ENCODE measurements at places on chromosomes 5 and 9.
A peak's percentile ranks its signal among the peaks of the same experiment; 100 is the strongest.

DNA sequence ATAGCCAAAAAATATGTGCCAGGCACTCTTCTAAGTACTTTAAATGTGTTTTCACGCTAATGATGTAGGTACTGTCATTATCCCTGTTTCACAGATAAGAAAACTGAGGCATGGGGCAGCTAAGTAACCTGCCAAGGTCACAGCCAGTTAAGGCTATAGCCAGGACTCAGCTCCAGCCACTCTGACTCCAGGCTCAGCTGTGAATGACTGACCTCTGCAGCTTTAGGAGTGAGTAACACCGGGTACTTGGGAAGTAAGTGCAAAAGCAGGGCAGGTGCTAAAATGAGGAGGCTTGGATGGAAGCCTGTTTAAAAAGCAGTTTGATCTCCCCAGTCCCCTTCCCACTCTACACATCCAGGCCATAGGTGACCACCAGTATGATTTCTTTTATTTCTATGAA is 10.6 kb upstream of the SHC3 start:
- no peak for DNase-seq

GRCh38 chr5:78265163-78265562 is 29.3 kb downstream of the AP3B1 start:
- DNase-seq: no peak

GRCh38 chr5:130316971-130317680 is 412.9 kb downstream of the CHSY3 start:
- no peak for DNase-seq

- DNase-seq: no peak
Measured at GRCh38 chr9:84169240-84169639, 171.3 kb downstream of the SLC28A3 start.

DNA sequence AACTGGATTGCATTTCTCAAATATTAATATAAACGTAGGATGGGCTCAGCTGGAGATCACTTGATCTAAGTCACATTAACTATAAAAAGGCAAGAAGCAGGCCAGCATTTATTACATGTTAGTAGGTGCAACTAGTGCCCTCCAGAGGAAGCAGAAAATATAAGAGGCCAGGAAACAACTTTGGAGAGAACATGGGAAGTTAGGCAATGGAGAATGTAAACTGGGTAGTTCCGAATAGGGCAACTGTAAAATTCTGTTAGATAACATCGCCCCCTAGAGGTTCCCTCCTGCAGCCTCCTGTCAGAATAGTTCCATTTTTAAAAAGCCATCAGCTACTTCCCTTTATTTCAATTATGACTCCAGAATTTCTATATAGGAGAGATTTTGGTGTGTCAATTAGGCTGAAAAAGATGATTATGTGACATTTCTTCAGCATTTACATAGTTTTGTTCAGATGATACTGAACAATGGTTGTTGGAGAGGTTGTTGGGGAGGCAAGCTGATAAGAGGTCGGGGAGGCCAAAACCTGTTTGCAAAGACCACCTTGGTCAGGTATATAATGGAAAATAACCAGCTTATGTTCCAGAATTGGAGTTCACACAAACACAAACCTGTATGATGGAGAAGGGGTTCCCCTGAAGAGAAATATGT is 22.4 kb downstream of the CCL28 start:
- DNase-seq: peak; percentile 62

GRCh38 chr5:75052192-75053053 is at the start of gene GCNT4:
TSS of gene GCNT4 (minus strand) at chr5:75052558. CDS start at chr5:75030037, 22,521 bp downstream.
- peak; percentile 59 for DNase-seq

DNA sequence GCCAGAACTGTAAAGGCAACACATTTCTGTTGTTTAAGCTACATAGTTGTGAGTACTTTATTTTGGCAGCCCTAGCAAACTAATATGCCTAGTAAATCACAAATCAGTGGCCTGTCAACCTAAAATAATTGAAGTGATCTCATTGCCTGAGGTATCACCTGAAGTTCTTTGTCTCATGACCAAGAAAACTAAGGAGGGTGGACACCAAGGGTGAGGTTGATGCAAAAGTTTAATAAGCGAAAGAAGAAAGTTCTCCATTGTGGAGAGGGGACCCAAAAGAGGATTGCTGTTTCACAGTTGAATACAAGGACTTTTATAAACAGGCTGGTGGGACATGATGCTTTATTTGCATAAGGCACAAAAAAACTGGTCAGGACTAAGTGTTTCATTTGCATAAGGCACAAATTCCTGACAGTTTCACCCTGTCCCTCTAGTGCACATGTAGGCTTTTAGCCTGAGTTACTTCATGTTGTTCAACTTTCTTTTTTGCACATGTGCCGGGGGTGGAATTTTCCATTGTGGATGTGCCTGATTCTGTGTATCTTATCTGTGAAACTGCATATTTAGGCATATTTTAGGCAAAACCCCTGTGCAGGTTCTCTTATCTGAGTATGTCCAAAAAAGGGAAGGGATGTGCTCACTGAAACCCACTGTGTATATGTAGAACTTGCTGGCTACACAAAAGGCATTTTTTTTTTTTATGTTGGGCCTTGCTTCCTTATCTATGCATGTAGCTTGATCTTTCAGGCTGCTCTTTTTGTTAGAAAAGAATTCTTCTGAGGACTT is 108.6 kb upstream of the RAI14 start:
- DNase-seq: no peak

DNA sequence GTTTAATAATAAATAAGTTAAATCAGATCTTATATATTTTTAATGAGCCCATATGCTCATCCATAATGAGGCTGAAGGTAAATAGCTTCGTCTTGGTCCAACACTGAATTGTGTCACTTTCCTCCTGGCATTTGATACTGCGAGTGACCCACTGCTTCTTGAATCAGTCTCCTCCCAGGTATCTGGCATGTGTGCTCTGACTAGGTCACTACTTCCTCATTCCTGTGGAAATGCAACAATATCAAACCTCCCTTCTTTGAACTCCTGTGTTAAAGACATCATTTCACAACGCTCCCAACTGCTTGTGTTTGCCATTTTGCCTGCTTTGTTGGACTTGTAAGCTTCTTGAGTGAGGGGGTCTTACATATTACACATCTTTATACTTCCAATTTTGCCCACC is 157.7 kb downstream of the SLC24A2 start:
- no peak for DNase-seq

DNA sequence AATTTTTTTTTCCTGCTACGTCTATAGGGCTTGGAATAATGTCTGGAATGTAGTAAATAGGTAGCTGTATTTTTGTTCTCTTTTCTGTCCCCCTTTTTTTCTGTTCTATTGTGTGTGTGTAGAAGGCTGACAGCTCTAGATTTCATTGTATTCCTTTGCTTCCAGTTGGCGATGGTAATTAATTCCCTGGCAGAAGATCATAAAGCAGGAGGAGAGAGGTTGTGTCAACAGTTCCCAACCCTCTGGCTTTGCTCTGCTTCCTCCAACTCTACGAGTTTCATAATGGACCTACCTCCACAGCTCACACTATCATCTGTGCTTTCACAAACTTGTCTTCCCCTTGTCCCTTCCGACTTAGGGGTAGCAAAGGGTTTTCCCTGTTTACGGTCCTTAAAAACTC is 117.9 kb upstream of the CDH18 start:
- DNase-seq: no peak

- DNase-seq: no peak
Measured at GRCh38 chr9:34560599-34561214, 28.8 kb downstream of the CNTFR start.

- no peak for DNase-seq
Measured at GRCh38 chr5:34655354-34655991, 655 bp upstream of the RAI14 start.

DNA sequence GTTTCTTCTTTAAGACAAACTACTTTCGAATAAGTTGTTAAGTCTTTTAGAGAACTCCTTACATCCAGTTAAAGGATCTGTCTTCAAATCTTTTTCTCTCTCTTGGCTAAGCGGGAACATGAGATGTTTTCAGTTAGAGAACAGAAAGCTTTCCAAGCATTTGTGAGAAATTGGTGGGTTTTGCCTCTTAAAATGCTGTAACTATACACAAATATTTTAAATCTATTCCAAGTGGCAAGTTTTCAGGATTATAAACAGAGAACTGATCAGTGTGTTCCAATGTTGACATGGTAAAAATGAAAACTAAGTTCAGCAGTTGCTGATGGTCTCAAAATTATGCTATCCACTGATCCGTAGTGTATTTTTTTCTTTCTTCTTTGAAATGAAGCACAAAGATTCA is 100.4 kb downstream of the EBF1 start:
- DNase-seq: no peak

- DNase-seq: no peak
Measured at GRCh38 chr9:113616116-113616515, 152.6 kb downstream of the RGS3 start.

DNA sequence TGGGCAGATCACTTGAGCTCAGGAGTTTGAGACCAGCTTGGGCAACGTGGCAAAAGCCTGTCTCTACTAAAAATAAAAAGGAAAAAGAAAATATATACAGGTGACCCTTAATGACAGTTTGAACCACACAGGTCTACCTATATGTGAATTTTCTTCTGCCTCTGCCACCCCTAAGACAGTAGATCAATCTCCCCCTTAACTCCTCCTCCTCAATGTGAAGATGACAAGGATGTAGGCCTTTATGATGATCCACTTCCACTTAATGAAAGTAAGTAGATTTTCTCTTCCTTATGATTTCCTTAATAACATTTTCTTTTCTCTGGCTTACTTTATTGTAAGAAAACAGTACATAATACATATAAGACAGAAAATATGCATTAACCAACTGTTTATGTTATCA is 3.4 kb downstream of the AKNA start:
- DNase-seq: no peak

DNA sequence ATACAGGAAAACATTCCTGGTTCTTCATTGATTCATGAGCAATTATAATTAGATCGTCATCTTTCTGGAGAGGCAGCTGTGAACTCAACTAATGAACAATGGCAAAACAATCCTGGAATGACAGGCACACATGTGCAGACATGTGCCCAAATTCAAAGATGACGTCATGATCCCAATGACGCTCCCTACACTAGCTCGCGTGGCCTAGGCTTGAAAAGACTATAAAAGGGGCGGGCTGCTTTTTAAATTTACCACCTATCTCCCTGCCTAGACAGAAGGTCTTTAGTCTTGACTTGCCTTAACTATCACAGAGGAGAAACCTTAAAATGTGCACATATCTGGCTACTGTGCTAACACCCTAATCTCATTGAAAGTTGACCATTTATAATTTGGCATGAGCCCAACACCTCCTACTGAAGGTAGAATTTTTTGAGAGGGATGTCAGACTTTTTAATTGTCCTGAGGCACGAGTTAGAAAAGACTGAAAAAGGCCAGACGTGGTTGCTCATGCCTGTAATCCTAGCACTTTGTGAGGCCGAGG is 88.2 kb downstream of the PRRT1B start:
- DNase-seq: no peak

DNA sequence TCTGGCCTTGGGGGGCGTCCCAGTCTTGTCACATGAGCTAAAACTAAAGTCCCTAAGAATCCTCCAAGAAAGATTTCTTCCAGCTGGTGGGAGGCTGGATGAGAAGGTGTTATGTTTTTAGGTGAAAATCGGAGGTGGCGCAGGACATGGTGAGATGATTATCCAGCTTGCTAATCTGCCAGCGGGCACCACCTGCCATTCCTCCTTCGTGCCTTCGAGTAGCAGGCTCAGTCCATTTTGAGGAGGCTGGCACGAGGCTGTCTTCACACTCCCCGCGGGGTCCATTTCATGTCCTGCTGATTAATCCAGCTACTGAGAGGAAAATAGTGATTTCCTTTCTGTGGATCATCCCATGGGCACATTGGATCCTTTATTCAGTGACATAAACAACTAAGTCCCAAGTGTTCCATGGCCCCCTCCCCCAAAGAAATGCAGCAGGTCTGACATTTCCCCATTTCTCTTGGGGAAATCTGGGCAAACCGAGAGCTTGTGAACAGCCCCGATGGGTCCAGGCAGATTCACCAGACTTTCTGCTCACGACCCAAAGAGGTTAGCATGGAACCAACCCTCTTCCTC is 38.2 kb upstream of the EXOC3 start:
- DNase-seq: no peak

GRCh38 chr5:952597-953271 is 55.9 kb upstream of the NKD2 start:
- no peak for DNase-seq

- no peak for DNase-seq
Measured at GRCh38 chr5:56190497-56190896, 42.6 kb downstream of the ANKRD55 start.

DNA sequence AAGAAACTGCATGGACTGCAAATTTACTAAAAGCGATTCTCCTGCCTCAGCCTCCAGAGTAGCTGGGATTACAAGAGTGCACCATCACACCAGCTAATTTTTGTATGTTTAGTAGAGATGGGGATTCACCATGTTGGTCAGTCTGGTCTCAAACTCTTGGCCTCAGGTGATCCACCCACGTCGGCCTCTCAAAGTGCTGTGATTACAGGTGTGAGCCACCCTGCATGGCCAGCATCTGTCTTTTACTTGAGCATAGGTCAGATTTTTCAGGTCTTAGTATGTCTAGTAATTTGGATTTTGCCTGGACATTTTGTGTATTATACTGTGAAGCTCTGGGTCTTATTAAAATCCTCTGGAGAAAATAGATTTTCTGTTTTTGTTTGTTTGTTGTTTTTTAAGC is 277.8 kb upstream of the VLDLR start:
- no peak for DNase-seq

DNA sequence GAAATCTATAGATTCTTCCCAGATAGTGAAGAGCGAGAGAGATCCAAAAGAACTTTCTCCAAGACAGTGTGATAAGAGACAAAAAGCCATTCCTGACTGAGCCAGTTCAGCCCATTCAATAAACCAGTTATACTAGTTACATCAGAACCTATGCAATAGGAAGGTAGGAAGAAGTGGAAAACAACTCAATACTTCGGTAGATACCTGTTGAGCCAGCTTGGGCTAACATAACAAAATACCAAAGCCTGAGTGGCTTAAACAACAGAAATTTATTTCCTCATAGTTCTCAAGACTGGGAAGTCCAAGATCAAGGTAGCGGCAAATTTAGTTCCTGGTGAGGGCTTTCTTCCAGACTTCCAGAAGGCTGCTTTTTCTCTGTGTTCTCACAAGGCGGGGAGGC is 214.5 kb upstream of the GRAMD2B start:
- no peak for DNase-seq

- no peak for DNase-seq
Measured at GRCh38 chr5:14172149-14172795, 29.1 kb downstream of the TRIO start.

DNA sequence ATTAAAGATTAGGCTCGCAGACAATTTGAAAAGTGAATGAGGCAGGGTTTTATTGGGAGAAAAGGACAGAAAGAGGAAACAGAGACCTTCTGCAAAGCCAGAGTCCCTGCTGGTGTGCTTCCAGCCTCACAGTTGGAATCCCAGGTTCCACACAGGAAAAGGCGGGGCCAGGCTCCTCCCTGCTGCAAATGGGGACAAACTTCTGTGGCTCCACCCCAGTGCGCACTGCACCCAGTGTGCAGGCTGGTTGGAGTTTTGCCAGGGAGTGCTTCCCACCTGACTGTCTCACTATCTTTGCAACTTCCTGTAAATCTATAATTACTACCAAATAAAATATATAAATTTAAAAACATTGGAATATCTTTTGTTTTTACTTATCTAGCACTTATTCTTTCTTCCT is 386.0 kb upstream of the GRIN3A start:
- DNase-seq: no peak

- DNase-seq: no peak
Measured at GRCh38 chr9:12776513-12777055, 1.8 kb downstream of the LURAP1L start.

GRCh38 chr5:119395080-119395836 is 39.4 kb downstream of the TNFAIP8 start:
- DNase-seq: no peak
